Activated naive CD4-positive, alpha-beta T cell treated with anti-CD3 and anti-CD28 coated beads, Interleukin-2, amount 50 U/mL, for 72 hours (primary cell): ENCODE measurements at places on chromosomes 3 and 15. TPM values are rescaled to one million over a fixed set of nuclear protein-coding genes. Genes with fewer than 3 reads are reported as not detected.
A peak's percentile ranks its signal among the peaks of the same experiment; 100 is the strongest.

GRCh38 chr3:11739123-11739522, 95.4 kb upstream of the VGLL4 start:
- DNase-seq: no peak

DNA sequence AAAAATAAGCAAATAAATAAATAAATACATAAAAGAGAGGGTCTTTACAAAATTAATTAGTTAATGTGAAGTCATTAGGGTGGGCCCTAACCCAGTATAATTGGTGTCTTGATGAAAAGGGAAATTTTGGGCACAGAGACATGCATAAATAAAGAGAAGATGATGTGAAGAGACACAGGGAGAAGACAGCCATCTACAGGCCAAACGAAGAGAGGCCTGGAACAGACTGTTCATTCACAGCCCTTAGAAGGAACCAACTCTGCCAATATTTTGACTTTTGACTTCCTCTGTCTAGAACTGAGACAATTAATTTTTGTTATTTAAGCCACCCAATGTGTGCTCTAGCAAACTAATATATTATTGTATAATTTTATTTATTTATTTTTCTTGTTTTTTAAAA, 29.6 kb upstream of the SELENOK start:
- DNase-seq: no peak

DNA sequence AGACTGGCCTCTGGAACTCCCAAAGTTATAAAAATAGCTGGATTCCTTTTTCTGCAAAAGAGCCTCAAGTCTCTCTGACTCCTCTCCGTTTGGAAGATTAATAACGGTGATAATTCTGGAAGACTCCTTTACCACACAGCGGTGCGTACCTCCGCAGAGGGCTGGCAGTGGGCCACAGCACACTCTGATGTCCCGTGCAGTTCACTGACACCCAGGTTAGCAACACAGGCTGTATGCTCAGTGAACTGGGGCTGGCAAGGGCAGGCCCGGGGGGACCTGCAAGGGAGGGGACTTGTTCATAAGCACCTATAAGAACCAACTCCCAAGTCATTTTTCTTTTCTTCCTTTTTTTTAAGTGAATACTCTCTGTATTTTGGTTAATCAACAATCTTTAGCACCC, 120.3 kb upstream of the TJP1 start:
- no peak for DNase-seq

- no peak for DNase-seq
Measured at GRCh38 chr3:141095546-141095937, 44.4 kb downstream of the SPSB4 start.

DNA sequence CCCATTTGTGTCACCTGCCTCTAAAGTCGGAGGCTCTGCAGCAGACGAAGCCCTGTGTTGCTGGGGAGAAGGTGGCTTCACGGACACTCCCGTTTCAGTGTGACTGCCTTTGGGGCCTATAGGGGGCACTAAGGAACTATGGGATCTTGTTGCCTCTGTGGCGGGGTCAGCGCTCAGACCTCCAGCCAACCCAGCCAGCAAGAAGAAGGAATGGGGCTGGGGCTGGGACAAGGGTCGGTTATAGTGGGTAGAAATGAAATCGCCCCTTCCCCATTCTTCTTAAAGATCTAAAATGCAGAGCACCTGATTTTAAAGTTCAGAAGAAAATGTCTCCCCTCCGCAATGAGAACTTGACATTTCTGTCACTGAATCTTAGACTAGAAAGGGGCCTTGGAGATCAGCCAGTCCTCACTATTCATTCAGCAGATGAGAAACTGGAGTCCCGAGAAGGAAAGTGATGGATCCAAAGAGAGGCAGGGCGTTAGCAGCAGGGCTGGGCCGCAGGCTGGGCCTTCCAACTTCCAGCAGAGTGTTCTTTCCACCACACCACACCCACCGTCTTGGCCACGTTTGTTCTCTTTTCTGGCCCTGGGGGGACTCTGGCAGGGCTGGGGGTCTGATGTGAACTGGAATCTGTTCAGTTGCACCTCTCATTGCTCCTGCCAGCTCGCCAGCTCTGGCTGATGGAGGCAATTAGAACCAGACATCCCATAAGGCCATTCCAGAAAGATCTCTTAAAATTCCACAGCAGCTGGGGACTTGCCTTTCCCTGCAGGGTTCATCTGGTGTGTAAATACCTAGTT, 195.4 kb downstream of the OPA1 start:
- DNase-seq: peak; percentile 10

- no peak for DNase-seq
Measured at GRCh38 chr3:190122198-190122771, 1.6 kb upstream of the P3H2 start.

GRCh38 chr3:44915702-44916438, 41.5 kb downstream of the TGM4 start:
- no peak for DNase-seq

DNA sequence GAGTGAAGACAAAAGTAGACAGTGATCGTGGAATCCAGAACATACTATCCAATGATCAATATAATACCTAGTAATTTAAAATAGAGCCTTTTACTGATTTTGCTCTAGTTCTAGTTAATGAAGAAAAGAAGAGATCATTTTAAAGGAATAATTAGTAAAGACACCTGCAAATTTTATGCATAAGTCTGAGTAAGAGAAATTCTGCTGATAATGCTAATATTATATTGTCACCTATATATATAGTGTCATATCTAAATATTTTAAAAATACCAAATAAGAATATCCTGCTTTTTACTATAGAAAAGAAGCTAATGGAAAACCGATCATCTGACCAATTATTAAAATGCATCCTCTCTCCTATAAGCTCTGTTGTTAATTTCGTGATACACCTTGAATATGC, 152.1 kb downstream of the CNTN4 start:
- DNase-seq: no peak

- DNase-seq: no peak
Measured at GRCh38 chr15:85010386-85011159, 28.9 kb downstream of the PDE8A start.

DNA sequence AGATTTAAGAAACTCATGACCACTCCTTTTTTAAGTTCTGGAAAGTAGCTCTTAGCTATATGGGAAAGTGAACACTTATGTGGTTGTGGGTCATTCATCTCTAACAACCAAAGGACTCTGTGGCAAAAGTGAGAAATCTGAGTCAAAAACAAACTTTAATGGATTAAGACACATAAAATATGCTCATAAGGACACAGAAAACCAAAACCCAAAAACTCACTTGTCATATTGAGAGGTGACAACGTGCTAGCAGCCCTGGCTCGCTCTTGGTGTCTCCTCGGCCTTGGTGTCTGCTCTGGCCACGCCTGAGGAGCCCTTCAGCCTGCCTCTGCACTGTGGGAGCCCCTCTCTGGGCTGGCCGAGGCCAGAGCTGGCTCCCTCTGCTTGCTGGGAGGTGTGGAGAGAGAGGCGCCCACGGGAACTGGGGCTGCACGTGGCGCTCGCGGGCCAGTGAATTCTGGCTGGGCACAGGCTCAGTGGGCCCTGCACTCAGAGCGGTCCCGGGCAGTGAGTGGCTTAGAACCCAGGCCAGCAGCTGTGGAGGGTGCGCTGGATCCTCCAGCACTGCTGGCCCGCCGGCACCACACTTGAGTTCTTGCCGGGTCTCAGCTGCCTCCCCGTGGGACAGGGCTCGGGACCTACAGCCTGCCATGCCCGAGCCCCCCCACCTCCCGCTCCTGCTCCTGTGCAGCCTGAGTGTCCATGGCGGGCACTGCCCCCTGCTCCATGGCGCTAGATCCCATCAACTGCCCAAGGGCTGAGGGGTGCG, 30.3 kb upstream of the SKIL start:
- no peak for DNase-seq

- DNase-seq: no peak
Measured at GRCh38 chr15:93210995-93211394, 122.0 kb upstream of the RGMA start.

GRCh38 chr3:109187390-109187789, 50.9 kb downstream of the C3orf85 start:
- DNase-seq: no peak

- DNase-seq: no peak
Measured at GRCh38 chr3:76754247-76754646, 285.7 kb upstream of the ROBO2 start.

- DNase-seq: no peak
Measured at GRCh38 chr3:126061301-126062032, 22.5 kb downstream of the SLC41A3 start.

DNA sequence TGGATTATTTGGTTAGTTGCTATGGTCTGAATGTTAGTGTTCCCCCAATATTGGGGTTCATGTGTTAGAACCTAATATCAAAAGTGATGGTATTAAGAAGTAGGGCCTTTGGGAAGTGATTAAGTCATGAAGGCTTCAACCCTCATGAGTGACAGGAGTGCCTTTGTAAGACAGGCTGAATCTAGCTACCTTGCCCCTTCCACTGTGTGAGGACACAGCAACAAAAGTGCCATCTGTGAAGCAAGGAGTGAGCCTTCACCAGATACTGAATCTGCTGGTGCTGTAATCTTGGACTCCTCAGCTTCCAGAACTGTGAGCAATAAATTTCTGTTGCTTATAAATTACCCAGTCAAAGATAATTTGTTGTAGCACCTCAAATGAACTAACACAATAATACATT, 22.6 kb upstream of the SATB1 start:
- DNase-seq: no peak

- DNase-seq: no peak
Measured at GRCh38 chr3:58041182-58041825, 33.1 kb downstream of the FLNB start.

DNA sequence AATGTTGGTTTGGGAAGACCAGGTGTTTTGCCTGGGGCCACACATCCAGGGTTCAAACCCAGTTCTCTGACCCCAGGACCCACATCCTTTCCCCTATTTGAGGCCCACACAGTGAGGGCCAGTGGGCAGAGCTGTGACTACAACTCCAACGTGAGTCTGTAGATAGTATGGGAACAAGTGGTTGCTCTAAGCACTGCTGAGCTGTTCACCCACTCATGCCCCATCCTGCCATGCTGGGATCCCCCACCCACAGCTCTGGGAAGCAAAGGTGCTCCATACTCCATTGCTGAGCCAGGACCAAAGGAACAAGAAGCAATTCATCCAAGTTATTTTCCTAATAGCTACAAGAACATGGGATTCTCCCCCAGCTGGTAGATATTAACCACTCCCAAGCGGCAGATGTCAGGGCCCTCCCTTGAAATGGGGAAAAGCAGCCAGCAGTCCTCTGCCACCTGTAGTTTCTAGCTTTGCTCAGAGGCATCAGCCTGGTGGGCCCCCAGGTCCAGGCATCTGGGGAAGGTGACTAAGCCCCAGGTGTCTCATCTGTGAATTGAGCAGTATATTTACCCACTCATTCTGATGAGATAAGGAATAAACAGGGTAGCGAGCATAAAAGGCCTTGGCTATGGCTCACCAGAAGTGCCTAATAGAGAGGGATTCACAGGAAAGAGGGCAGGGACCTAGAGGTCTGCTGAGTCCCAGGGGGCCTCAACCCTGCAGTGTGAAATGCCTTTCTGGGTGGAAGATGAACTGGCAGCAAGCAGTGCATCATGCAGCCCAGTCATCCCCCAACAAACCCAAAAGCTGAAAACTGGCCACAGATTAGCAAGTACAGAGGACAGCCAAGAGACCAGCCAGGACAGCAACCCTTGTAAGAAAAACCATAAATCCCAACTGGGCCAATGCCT, 33.4 kb downstream of the POC1A start:
- no peak for DNase-seq

Gene ACSBG1
- total RNA-seq: not detected

Gene LRRK1
- total RNA-seq: 0.09 TPM

Gene NPAP1
- total RNA-seq: not detected

Gene ADIPOQ
- total RNA-seq: not detected

Gene MED12L
- 6.9 TPM for total RNA-seq
